ENCODE measurements at places on chromosomes 7 and 10.

DNA sequence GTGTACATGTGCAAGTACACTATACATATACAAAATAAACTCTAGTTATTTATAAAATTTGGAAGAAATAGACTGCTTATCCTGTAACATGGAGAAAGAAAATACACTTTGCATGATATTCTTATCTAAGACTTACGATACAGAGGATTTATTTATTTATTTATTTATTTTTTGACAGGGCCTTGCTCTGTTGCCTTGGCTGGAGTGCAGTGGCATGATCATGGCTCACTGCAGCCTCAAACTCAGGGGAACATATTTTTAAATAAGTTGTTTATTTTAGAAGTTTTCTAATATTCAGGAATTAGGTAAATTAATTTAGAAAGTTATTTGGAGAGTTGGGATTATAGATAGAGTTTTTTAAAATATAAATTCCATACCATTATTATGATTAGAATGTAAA, 116.7 kb downstream of the GPR85 start:
- DNase-seq: no peak

GRCh38 chr10:26326851-26327250, 110.3 kb downstream of the GAD2 start:
- no peak for DNase-seq

GRCh38 chr7:25762511-25763462, 389.2 kb upstream of the NFE2L3 start:
- DNase-seq: no peak

GRCh38 chr10:35442592-35442991, 106.3 kb downstream of the CCNY start:
- no peak for DNase-seq

DNA sequence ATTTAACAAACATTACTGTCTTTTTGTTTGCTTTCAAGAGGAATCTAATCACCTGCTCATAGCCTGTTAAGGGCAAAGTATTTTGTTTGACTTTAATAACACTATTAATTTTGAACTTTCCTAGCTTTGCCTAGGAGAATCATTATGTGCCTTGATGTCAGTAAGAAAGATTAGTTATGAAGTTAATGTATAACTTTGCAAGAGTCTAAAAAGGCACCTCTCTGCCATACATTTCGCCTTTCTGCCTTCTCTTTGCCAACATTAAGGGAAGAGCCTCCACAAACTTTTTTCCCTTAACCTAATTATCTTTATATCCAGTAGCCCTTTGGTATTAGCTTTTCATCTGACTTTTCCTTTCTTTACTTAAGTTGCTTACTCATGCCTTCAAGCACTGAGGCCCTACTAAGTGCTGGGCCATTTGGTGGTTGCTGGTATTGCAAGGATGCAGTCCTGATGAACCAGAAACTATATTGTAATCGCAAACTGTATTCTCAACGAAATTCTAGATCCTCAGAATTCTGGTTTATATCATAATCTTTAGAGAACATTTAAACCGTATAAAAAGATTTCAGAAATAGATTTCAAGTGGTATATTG, 108.5 kb downstream of the SND1 start:
- no peak for DNase-seq

DNA sequence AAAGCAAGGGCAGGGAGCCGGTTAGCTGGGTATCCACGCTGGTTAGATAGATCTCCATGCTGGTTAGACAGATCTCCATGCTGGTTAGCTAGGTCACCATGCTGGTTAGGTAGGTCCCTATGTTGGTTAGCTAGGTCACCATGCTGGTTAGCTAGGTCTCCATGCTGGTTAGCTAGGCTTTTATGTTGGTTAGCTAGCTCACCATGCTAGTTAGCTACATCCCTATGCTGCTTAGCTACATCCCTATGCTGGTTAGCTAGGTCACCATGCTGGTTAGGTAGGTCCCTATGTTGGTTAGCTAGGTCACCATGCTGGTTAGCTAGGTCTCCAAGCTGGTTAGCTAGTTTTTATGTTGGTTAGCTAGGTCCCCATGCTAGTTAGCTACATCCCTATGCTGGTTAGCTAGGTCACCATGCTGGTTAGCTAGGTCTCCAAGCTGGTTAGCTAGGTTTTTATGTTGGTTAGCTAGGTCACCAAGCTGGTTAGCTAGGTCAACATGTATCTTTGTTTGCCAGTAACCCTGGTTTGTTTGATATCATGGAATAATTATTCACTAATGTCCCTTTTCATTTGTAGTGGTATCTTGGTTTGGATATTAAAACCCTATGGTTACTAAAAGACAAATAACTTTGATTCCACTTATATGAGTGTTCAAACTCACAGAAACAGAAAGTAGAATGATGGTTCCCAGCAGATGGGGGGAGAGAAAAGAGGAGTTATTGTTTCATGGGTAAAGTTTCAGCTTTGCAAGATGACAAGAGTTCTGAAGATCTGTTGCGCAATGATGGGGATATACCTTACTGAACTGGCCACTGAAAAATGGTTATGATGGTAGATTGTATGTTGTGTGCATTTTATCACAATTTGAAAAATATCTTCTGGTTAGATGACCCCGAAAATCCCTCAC, 136.2 kb downstream of the PRPF18 start:
- no peak for DNase-seq

DNA sequence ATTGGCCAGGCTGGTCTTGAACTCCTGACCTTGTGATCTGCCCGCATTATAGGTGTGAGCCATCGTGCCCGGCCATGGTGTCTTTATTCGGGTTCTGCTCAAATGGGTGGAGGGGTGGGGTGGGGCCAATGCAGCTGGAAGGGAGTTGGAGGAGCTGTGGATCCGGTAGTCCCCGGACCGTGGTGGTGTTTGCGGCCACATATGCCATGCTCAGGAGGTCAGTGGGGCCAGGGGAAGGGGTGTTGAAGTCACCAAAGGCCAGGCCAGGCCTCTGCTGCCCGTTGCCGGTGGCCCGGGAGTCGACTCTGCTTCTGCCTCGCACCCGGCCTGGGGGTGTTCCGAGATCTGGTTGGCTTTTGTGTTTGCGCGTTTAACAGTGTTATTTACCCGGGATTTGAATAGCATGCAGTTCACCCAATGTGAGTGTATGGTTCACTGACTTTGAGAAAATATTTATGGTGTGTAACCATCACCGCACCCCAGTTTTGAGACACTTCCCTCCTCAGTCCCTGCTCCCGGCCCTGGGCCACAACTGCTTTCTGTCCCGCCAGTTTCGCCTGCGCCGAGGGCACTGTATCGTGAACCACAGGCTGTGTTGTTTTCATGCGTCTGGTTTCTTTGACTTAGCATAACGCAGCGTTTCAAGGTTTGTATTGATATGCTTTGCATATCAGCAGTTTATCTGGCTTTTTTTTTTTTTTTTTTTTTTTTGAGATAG, 10.7 kb downstream of the INPP5A start:
- no peak for DNase-seq

GRCh38 chr10:77675347-77675746, 37.7 kb upstream of the KCNMA1 start:
- DNase-seq: no peak

GRCh38 chr10:111516144-111516543, 439.3 kb downstream of the ADRA2A start:
- no peak for DNase-seq

DNA sequence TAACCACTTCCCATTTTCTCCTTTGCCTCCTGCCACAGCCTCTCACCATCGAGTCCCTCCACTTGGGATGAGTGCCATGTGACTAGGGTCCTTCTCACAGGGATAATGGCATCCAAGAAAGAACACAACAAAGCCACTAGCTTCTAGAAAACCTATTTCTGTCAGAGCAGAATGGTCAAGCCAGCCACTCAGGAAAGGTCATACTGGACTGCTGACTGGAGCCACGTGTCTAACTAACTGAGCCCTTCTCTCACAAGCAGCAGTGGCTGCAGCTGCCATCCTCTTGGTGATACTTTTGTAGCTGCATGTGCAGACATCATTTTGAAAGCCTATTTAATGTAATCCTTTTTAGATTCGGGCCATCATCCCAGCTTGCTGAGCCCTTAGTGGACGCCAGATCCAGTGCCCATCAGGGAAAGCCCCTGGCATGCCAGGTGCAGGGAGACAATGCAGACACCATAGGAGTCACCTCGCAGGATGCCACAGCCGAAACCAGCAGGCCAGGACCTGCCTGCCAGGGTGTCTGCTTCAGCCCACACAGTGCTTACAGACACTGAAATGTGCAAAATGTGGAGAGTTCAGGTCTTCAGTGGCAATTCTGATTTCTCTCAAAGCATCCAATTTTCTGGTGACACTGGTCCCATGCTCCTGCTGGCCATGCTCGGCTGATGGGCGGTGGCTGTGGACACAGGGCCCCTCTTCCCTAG, 98.3 kb upstream of the DDC start:
- no peak for DNase-seq

DNA sequence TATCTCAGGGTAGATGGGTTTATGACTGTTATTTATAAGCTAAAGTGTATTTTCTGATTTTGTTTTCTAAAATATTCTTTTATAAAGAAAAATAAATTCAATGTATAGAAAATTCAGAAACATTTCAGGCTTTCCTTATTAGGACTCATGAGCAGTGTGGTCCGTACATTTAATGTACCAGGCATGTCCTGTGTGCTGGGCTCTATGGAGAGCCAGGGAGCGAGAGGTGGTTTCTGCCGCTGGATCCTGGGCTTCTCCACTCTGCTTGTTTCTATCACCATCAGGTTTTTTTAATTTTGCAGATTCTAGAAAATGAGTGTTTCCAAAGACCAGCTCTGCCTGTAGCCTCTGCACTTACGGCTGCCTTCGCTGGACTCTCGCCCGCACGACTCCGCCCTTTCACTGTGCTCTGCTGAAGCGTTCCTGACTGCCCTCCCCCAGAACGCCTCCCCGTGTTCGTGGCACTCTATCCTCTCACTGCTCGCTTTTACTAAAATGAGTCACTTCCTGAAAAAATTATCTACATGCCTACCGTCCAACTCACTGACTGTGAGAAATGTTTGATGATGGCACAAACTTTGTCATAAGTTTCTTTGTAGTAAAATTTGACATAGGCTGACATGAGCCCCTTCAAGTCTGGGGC, 188.5 kb downstream of the ZMYND11 start:
- DNase-seq: no peak

GRCh38 chr10:115606086-115606485, 512.9 kb downstream of the ATRNL1 start:
- no peak for DNase-seq

DNA sequence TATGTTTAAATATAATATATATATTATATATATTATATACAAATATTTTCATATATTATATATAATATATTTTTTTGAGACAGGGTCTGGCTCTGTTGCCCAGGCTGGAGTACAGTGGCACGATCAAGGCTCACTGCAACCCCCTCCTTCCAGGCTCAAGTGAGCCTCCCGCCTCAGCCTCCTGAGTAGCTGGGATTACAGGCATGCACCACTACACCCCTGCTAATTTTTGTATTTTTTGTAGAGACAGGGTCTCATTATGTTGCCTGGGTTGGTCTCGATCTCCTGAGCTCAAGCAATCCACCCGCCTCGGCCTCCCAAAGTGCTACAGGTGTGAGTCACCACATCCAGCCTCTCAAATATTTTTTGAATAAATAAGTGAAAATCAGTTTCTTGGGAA, 215.5 kb downstream of the GATA3 start:
- no peak for DNase-seq

- DNase-seq: no peak
These were observed 265.4 kb downstream of the CSTF2T start for GRCh38 chr10:51433949-51434475.

DNA sequence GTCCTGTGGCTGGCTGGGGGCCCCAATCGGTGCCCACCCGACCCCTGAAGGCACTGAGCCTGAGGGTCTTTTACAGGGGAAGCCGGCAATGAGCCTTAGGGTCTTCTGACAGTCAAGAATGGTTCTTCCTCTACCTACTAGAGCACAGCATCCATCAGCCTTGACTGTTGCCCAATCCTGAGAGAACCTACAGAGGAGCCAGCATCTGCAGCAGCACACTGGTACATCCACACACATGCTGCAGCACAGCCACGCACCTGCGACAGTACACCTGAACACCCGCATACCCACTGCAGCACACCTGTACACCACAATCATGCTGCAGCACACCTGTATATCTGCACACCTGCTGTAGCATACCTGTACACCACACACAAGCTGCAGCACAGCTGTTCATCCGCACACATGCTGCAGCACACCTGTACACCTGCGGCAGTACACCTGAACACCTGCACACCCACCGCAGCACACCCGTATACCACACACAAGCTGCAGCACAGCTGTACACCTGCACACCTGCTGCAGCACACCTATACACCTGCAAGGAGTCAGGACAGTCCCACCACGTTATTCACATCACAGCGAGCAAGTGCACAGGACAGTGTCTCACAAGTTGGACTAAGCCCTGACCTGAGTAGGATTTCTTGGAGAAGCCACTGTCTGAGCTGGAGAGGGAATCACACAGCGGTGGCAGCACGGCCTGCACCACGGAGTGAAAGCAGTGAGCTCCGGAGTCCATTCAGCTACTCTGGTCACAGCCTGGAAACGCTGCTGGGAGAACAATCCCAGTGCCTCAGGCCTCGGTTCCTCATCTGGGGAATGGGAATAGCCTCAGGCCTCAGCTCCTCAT, 56.4 kb downstream of the VIPR2 start:
- no peak for DNase-seq

DNA sequence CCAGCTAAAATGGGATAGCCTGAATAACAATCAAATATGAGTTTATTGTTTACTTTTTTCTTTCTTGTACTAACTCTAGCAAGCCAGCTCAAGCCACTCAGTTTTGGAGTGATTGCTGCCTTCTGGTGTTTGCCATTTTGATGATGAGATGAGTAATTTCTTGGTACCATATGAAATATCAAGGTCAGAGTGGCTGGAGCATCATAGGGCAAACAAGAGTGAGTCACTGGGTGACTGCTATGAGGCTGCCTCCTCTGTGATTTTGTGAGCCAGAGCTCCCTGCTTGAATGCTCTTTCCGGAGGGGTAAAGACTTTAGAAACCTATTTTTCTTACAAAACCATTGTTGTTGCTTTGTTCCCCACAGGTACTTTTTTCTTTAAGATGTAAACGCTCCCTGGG, 295.6 kb downstream of the PRKG1 start:
- no peak for DNase-seq

DNA sequence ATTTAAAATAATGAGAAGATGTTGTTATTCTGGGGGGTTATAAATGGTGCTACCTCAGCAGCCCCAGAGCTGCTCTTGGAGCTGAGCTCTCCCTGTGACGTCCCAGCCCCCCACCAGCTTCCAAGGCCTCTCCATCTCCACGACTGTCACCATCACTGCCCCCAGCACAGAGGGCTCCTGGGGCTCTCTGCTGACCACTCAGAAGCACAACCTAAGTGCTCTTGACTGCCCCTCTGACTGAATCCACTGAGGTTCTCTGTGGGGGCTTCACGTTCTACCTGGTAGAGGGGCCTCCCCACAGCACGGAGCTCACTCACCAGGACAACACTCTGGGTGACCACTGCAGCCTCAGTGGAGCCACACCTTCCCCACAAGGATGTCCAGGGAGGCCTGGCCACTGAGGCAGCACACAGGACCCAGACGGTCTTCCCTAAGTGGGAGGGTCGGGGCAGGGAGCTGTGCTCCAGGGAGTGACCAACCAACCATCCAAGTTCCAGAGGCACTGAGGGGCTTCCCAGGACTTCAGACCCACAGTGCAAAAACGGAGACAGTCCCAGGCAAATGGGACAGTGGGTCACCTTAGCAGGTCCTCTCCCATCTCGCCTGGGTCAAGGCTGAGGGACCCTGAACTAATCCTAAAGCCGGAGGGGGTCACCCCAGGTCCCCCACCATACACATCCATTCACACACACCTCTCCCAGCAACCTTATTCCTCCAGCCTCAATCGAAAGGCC, 121.0 kb upstream of the PPP2R2D start:
- no peak for DNase-seq
